CD4-positive, alpha-beta memory T cell (primary cell): ENCODE measurements at places on chromosomes 5 and 9. TPM values are rescaled to one million over a fixed set of nuclear protein-coding genes. Genes with fewer than 3 reads are reported as not detected.

Gene MAP3K1
- 146 TPM for total RNA-seq

Gene HTR1A
- not detected for total RNA-seq

Gene CARD9
- 1.2 TPM for total RNA-seq

Gene HBEGF
- total RNA-seq = 0.86 TPM

Gene SLC6A3
- not detected for total RNA-seq

Gene KCNN2
- total RNA-seq = not detected

Gene IL31RA
- total RNA-seq = not detected

Gene ANXA2R
- 47.8 TPM for total RNA-seq

Gene IFNA17
- total RNA-seq = not detected

Gene SH3GL2
- not detected for total RNA-seq

Gene FGFR4
- total RNA-seq = 3.0 TPM

Gene TPM2
- total RNA-seq = 72.6 TPM

Gene CWC27
- total RNA-seq = 16.8 TPM

Gene GABBR2
- total RNA-seq = not detected

Gene C5orf58
- not detected for total RNA-seq

Gene DRD1
- not detected for total RNA-seq

Gene PDE8B
- total RNA-seq = not detected

Gene ARSI
- total RNA-seq = not detected

Gene ANKRD33B
- total RNA-seq = 2.3 TPM

Gene SLC4A9
- not detected for total RNA-seq

Gene SLC25A2
- 0.91 TPM for total RNA-seq

Gene ZNF189
- 22.1 TPM for total RNA-seq

Gene TERT
- total RNA-seq = not detected

Gene PLEKHG4B
- not detected for total RNA-seq

Gene CCDC183
- total RNA-seq = 2.5 TPM

Gene DIRAS2
- total RNA-seq = not detected

Gene NSMF
- total RNA-seq = 20.9 TPM

Gene HMCN2
- not detected for total RNA-seq

Gene MARCOL
- not detected for total RNA-seq

Gene WHRN
- total RNA-seq = 8.4 TPM

Gene OR1J2
- not detected for total RNA-seq

Gene PLPPR1
- not detected for total RNA-seq

Gene CAMK2A
- total RNA-seq = not detected

Gene EFNA5
- not detected for total RNA-seq

Gene ERAP2
- total RNA-seq = 112 TPM

Gene CTXN3
- total RNA-seq = not detected

Gene RAD23B
- 49.5 TPM for total RNA-seq

Gene RORB
- total RNA-seq = not detected

Gene ZDHHC11
- 15.3 TPM for total RNA-seq

Gene CNTNAP3B
- total RNA-seq = not detected

Gene OR1N2
- not detected for total RNA-seq

Gene PCDHGA4
- not detected for total RNA-seq

Gene KCNIP1
- not detected for total RNA-seq

Gene CERT1
- 43.8 TPM for total RNA-seq
